T-cell (primary cell): ENCODE measurements at places on chromosomes 2 and 18. TPM values are rescaled to one million over a fixed set of nuclear protein-coding genes. Genes with fewer than 3 reads are reported as not detected.

- no peak for DNase-seq
Measured at GRCh38 chr2:218998414-218999002, 5.3 kb upstream of the CRYBA2 start.

- no peak for DNase-seq
Measured at GRCh38 chr18:41767960-41768359, 187.1 kb upstream of the PIK3C3 start.

DNA sequence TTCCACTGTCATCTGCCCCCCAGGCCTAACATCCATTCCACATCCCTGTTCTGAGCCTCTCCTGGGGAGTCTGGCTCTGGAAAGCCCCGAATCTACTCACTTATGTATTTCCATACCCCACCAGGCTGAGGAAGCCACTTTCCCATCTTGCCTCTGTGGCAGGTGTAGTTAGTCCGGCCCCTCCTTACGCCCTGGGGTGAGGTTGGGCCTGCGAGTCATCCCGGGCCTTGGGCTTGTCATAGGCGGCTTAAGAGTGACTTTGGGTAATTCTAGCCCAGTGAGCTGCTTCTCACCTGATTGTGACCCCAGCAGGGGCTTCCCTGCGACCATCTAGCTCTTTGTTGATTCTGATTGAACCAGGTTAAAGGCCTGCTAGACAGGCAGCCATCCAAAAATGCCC is 21.1 kb downstream of the PCARE start:
- DNase-seq, result no peak

GRCh38 chr2:166224197-166224596 is 96.4 kb upstream of the SCN1A start:
- no peak for DNase-seq

GRCh38 chr2:70645733-70646419 is 92.2 kb upstream of the TGFA start:
- no peak for DNase-seq

DNA sequence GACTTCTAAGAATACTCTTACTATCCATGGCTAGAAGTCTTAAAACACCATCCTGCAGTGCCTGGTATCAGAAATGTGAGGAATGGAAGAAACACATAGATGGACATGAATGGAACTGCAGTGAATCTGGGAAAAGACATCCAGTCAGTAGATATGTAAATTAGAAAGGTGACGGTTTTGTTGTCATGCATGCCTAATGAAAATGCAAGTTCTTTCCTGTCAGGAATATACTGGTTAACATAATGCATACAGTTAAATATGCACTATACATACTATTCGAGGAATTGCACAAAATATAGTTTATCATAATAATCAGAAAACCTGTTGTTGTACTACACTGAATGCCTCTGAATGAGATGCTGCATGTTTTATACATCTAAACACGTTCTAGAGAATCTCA is 190.6 kb upstream of the ITGA4 start:
- no peak for DNase-seq

GRCh38 chr2:189137519-189137918 is 42.0 kb downstream of the COL5A2 start:
- no peak for DNase-seq

- DNase-seq, result no peak
Measured at GRCh38 chr2:138522556-138522955, 21.0 kb downstream of the SPOPL start.

CERS6 gene
- total RNA-seq, result 11.7 TPM

IL1F10 gene
- total RNA-seq, result not detected

SP140 gene
- total RNA-seq, result 49.3 TPM

PFN4 gene
- total RNA-seq, result 0.28 TPM

SLC14A1 gene
- 2.7 TPM for total RNA-seq

RGPD4 gene
- total RNA-seq, result 0.20 TPM
